GM12865 (cell line): ENCODE measurements at places on chromosomes 12 and 14.

DNA sequence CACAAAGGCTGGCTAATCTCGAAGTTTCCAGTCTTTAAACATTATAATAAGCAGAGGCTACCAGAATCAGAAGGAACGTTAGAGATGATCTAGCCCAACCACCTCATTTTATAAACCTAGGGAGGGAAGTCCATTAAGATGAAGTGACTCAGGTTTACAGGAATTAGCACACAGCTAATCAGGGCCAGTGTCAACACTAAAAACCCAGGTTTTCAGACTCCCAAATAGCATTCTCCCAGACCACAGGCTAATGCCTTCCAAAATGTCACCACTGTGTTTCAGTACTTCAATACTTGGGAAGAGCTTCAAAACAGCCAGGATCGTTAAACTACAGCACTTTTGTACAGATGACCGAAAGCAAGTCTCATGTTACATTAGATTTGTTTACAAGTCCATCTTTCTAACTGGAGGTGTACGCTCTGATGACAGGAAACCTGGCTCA is 89.2 kb downstream of the FOXN3 start:
- no peak for DNase-seq

GRCh38 chr12:83664650-83665049 is 977.9 kb downstream of the TMTC2 start:
- DNase-seq: no peak

GRCh38 chr14:90453401-90453951 is 56.6 kb downstream of the CALM1 start:
- DNase-seq: no peak

DNA sequence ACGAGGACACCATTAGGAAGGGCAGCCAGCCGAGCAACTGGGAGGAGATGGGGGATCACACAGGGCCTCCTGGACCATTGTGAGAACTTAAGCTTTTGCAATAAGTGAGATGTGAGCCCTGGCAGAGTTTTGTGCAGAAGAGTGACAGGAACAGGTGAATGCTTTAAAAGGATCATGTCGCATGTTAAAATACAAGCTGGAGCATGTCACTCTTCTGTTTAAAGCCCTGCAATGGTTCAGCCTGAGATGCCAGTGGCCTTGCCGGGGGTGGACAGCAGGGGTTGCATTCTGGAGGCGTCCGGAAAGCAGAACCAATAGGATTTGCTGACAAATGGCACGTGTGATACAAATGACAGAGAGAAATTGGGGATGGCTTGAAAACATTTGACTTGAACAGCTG is 137.5 kb upstream of the RFLNA start:
- DNase-seq: no peak

- DNase-seq: peak; percentile 83
Measured at GRCh38 chr14:81303258-81303935, 82.6 kb upstream of the GTF2A1 start.
